ENCODE measurements at places on chromosomes 16 and 17.

DNA sequence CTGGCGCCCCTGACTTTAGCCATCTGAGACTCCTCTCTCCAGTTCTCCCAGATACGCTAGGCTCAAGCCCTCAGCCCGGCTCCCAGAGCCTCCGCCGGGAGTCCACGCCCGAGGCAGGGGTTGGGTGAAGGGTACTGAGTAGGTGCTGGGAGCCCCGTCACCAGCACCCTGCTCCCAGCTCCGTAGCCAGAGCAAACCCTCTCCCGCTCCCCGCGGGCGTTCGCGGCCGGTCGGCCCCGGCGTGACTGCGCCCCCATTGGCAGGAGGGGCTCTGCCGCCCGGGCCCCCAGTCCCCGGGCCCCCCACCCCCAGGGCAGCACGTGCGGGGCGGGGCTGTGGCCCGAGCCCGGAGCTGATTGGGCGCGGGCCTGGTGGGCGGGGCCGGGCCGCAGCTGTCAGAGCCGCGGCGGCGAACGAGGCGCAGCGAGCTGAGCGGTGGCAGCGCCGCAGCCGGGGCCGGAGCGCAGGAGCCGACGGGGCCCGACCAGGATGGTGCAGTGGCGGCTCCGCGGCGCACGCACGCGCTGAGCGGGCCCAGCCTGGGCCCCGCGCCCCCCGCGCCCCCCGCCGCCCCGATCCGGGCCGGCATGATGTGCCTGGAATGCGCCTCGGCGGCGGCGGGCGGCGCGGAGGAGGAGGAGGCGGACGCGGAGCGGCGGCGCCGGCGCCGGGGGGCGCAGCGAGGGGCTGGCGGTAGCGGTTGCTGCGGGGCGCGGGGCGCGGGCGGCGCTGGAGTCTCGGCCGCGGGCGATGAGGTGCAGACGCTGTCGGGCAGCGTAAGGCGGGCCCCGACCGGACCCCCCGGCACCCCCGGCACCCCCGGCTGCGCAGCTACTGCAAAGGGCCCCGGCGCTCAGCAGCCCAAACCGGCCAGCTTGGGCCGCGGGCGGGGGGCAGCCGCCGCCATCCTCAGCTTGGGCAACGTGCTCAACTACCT lies at the start of gene SPNS2:
TSS of gene SPNS2 (plus strand) at position 421 of the 937 bp plus-strand sequence. CDS start at position 588, 167 bp downstream.
- no peak for DNase-seq

DNA sequence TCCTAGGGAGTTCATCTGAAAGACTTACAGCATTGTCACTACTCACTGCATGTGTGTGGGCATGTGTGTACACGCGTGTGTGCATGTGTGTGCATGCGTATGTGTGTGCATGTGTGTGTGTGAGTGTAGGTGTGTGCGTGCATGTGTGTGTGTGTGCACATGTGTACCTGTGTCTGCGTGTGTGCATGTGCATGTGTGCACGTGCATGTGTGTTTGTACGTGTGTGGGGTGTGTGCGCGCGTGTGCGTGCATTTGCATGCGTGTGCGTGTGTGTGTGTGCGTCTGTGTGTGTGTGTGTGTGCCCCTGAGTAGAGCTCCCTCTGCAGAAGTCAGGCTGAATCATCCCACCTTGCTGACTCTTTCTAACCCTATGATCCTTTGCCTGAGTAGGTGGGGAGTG lies 114.8 kb upstream of the RBFOX1 start:
- DNase-seq = no peak

DNA sequence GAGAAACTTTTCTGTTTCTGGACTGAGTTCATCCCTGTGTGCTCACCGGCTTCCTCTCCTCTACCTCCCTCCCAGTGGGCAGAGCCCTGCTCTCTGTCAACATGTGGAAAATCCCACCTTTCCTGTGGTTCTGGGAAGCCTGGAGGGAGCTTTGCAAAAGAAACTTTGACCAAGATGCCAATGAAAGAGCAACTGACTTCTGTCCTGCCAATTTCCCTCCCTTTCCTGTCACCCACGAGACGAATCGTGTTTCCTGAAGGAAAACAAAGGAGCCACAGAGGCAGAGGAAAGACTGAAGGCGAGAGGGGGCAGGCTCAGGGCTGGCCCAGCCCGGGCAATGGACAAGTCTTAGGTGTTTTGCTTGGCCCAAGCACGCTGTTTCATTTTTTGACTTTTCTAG lies 82.8 kb downstream of the PLCG2 start:
- no peak for DNase-seq

GRCh38 chr16:83602761-83603722 lies 204.7 kb upstream of the HSBP1 start:
- no peak for DNase-seq

GRCh38 chr17:42365136-42365535 lies 23.1 kb downstream of the STAT3 start:
- no peak for DNase-seq

DNA sequence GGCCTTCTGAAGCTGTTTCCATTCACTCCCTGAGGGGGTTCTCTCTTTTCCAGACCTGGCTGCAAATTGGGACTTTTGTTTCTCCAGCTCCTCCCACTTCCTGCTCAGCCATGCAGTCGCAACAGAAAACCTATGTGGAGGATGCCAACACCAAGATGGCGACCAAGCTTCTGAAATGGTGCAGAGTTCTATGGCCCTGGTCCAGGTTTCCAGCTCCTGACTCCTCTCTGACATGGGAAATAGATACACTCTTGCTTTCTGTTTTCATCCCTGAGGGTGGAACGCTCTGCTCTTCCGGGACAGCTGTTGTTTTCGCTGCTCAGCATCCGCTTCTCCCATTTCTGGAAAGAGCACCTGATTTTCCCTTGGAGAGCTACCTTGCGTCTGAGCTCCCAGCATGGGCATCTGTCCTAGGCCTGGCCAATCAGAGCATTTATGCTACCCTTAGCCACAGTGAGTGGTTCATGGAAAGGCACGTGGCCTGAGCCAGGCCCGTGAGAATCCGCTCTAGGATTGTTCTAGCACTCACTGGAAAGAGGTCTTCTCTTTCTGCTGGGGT lies 8.1 kb downstream of the GPRC5B start:
- no peak for DNase-seq

DNA sequence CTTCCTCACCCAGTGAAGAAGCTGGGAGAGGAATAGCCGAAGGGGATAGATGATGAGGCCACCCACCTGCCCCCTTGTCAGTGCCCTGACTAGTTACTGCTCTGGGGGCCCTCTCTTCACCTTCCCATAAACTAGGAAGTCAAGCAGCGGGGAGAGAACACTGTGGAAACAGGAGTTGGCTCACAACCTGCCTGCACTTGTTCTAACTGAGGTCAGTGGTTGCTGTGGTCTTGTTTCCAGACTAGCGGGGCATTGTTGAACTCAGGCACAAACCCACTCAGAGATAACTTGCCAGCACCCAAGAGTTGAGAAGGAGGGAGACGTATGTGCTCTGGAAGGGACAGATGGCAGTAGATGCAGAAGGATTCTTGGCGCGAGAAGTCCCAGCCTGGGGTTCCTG lies 48.6 kb upstream of the DDX52 start:
- DNase-seq = no peak

DNA sequence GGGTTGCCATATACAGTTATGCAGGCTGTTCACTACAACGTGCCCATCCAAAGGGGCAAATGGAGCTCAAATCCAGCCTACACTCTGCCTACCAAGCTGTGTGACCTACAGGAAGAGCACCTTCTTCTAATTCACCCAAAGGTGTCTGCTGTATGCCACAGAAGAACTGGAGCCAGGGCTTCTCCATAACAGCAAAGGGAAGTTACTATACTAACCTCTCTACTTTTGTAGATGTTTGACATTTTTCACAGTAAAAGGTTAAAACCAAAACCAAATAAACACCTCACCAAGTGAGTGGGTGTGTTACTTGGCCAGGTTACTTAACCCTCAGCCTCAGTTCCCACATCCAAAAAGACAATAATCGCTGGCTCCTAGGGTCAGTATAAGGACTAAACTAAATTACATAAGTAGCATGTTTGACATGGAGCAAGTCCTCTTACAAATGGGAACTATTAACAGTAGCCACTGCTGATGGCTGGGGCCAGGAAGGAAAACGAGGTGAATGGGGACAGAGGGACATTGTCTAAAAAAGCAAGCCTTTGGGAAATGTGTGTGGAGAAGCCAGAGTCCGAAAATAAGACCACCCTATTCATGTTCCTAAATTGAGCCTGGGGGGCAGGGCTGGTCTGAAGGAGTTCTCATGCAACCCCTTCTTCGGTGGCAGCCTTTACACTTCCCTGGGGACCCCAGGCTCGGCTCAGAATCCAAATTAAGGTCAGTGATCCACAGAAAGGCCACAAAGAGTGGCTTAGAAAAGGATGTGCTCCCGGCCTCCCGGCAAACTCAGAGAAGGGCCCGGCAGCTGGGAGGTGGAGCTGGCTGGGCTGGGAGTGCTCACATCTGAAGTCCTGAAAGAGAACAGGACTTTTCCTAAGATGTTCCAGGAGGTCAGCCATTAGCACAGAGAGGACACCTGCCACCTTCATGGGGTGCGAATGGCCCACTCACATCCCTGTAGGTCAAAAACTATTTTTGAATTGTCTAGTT lies 13.5 kb downstream of the CUEDC1 start:
- no peak for DNase-seq

- no peak for DNase-seq
These were observed 12.7 kb upstream of the MLKL start for GRCh38 chr16:74713325-74713724.

DNA sequence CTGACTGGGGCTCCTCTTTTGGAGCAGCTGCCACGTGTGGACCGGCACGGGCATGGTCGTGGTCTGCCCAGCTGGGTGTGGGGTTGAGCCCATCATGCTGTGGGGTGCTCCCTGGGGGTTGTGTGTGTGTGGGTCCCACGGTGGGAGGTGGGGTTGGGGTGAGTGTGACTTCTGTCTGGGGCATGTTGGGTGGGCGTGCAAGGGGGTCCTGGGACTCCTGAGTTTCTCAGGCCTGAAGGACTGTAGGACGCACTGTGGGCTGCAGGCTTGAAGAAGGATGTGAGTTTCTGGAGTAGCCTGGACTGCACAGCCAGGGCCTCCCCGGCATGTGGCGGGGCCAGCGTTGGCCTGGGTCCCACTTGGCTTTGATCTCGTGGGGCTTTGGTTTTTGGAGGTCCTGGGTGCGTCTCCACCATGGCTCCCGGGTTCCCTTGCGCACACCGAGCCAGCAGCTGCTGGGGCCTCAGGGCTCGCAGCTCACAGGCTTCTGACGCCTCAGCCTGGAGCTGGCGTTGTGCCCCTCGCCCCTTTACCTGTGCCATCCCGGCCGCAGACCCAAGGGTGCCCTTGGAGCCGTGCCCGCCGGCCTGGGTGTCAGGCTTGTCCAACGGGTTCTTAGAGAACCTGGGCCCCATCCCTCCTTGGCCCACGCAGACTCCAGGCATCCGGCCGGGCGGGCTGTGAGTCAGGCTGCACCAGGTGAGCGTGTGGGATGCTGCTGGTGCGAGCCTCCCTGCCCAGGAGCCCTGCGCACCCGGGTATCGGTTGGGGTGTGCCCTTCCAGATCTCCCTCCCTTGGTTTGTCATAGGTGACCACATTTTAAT lies 34.4 kb upstream of the ZNF750 start:
- DNase-seq = no peak

DNA sequence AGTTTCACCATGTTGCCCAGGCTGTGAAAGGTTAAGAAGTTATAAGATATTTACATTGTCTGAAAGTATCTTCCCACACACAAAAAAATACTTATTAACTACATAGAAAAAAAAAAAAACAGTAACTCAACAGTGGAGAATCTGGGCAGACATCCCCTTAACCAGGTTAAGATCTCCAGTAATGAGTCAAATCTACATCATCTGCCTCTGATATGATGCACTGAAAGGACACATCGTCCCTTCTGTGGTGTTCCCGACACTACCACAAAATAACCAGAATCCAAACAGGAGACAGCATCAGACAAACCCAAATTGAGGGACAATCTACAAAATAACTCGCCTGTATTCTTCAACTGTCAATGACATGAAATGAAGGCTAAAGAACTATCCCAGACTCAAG lies 40.0 kb downstream of the CMTM4 start:
- no peak for DNase-seq

GRCh38 chr16:27818246-27818645 lies 245.3 kb downstream of the GSG1L start:
- no peak for DNase-seq

DNA sequence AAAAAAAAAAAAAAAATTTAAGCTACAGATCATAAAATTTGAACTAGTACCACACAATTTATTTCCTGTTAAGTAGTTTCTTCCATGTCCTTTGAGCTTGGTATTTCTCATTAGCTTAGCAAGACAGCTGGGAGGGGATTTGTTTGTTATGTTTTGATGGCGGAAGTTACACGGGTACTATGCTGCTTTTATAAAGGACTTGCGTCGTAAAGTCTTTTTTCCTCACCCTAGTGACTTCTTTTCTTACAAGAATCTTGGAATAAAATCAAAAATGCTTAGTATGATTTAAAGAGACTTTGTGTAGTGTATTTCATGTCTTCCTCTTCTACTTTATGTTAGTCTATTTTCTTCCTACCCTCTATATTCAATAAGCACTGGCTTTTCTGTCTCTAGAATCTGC lies 89.1 kb downstream of the NLK start:
- DNase-seq = no peak

DNA sequence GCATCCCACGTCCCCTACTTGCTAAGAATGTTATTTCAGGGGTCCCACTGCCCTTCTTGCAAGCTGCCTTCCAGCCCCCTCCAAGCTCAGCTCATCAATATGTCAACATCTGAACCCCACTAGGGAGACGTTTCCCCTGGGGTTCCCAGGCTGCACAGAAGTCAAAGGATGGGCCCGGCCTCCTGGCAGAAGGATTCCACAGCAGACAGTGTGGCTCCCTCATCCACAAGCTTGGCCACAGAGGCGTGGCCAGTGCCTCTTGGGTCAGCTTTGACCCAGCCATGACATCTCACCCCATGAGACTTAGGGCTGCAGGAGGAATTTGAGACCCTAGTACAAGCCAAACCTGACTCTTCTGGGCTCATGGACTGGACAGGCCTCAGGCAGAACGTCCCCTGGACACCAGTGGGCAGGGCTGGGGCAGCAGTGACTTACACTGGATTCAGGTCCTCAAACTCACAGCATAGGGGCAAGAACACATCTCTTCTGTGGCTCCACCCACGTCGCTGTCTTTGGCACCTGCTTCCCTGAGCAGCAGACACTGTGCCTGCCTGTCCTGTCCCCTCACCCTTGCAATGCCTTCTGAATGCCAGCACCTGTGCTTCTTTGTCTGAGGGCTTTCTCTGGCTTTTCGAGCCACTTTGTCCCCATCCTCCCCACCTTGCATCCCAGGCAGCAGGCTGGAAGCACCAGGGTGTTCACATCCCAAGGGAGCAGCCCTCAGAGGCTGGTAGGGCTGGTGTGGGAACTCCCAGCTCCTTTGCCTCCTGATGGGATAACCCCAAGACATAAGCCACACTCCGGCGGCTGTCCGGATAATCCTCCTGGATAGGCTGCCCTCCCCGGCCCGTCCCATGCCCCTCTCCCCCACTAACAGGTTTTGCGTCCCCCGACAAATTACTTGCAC lies 56.0 kb upstream of the ENPP7 start:
- no peak for DNase-seq

GRCh38 chr17:61551255-61551742 lies 39.7 kb downstream of the NACA2 start:
- DNase-seq = no peak

All from NCI-H1048 (cell line).